Cardiac fibroblast (primary cell): ENCODE measurements at places on chromosomes 6 and 20.

- DNase-seq, result no peak
Measured at GRCh38 chr20:33407251-33407650, 5.9 kb upstream of the CDK5RAP1 start.

DNA sequence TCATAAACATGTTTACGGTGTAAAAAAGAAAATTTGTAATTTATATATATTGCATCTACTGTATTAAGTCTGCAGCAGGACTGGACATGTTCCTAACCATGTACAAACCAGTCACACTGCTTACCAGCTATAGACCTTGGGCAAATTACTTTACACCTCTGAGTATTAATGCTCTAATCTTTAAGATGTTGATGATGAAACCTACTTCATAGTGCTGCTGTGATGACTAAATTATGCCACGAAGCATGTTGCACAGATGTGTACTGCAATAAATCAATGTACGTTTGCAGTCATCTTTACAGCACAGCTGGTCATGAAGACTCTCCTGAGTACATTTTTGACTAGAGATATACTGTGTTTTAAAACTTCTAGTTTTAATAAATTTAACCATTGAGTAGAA lies 42.6 kb downstream of the PRKN start:
- DNase-seq, result no peak

GRCh38 chr6:150685860-150686259 lies 86.2 kb downstream of the PLEKHG1 start:
- DNase-seq, result peak; percentile 15

- no peak for DNase-seq
Measured at GRCh38 chr6:54391577-54391976, 83.3 kb downstream of the TINAG start.

- DNase-seq, result no peak
Measured at GRCh38 chr6:155054491-155055250, 59.6 kb downstream of the TIAM2 start.

GRCh38 chr6:48641544-48641943 lies 530.5 kb upstream of the PTCHD4 start:
- DNase-seq, result peak; percentile 4

GRCh38 chr6:117072134-117072533 lies 193.2 kb upstream of the VGLL2 start:
- no peak for DNase-seq

DNA sequence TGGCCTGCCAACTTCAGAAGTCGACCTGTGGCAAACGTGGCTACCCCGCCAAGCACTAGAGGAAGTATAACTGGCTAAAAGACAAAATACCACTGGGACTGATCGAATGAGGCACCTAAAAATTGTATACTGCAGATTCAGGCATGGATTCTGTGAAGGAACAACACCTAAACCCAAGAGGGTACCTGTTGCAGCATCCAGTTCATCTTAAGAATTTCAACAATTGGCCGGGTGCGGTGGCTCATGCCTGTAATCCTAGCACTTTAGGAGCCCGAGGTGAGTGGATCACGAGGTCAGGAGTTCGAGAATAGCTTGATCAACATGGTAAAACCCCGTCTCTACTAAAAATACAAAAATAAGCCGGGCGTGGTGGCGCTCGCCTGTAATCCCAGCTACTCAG lies 27.2 kb upstream of the SPAG4 start:
- DNase-seq, result no peak

- no peak for DNase-seq
Measured at GRCh38 chr6:128739112-128739511, 143.8 kb upstream of the LAMA2 start.

- no peak for DNase-seq
Measured at GRCh38 chr6:127561660-127562059, 15.3 kb upstream of the C6orf58 start.

- DNase-seq, result no peak
Measured at GRCh38 chr6:133179481-133179880, 61.7 kb upstream of the EYA4 start.

DNA sequence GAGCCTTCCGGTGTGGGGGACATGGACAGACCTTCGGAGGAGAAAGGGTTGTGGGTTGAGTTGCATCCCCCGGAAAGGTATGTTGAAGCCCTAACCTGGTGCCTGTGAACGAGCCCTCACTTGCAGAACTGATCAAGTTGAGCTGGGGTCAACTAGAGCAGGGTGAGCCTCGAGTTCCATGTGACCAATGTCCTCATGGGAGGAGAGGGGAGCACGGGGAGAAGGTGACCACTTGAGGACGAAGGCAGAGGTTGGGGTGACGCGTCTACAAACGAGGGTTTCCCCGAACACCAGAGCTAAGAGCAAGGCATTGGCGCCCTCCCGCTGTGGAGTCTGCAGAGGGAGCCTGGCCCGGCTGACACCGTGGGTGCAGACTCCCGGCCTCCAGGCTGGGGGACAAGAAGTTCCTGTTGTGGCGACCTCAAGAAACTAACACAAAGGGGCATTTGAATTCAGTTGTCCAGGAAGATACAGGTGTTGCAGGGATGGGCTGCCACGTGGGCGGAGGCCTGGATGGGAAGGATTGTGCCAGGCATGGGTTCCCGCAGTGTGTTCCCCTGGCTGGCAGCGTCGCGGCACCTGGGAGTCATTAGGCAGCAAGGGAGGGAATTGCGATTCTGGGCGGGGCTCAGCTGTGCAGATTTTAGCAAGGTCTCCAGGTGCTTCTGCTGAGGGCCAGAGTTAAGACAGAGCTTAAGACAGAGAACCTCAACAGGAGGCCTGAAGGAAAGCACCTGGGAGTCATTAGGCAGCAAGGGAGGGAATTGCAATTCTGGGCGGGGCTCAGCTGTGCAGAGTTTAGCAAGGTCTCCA lies 20.4 kb upstream of the UNC93A start:
- no peak for DNase-seq

DNA sequence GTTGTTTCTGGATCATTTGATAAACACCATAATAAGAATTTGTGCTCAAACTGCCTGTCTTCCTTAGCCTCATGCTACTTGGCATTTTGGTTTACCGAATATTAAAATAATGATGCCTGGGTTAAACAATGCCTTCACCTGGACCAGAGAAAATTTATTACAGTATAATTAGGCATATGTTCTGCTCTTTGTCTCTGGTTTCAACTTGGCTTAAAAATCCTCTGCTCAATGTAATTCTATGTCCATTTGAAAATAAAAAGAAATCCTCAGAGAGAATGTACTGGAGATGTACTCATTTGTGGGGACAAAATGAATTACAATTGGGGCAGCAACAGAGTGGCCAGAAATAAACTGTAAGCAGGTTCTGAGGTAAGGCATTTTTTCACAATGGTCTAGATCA lies 95.0 kb downstream of the DST start:
- no peak for DNase-seq

- no peak for DNase-seq
Measured at GRCh38 chr6:44278315-44278714, 8.1 kb downstream of the TMEM151B start.

DNA sequence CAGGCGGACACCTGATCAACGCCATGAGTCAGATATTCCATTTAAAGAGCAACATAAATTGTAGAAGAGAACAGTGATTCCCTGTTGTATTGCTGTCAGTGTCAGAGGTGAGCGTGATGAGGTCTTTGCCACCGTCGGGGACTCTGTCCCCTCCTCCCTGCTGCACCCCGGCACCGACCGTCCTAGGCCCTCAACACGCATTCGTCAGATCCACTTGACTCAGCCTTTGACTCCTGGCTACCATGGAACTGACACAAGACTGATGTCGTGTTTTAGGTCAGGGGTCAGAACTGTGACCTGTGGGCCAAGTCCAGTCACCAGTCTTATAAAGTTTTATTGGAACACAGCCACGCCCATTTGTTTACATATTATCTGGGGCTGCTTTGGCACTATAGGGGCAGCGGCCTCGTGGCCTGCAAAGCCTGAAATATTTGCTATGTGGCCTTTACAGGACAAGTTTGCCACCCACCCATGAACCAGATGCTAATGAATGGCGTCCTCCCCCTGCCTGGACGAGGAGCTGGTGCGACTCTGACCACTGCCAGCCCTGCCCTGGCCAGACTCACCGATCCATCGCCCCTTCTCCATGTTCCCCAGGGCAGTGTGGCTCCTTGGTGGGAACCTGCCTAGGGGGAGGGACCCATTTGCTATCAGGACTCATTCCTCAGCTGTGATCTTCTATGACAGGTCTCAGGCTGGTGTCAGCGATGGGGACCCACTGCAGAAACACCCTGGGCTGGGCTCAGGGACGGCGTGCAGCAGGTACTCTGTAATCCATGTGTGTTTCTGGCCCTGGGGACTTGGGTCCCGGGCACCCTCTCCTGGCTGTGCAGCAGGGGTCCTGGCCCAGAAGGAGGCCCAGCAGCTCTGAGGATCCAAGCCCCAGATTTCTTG lies 37.5 kb upstream of the PHACTR3 start:
- DNase-seq, result no peak
